Foreskin melanocyte (primary cell): ENCODE measurements at places on chromosomes 13 and 19.

- DNase-seq = no peak
Observed at GRCh38 chr19:10662384-10663251, 8.5 kb downstream of the ILF3 start.

GRCh38 chr13:44028734-44029133 is 149.0 kb downstream of the LACC1 start:
- DNase-seq = no peak

GRCh38 chr13:110337247-110337646 is 30.2 kb downstream of the COL4A2 start:
- no peak for DNase-seq

GRCh38 chr13:67061750-67062149 is 168.4 kb downstream of the PCDH9 start:
- no peak for DNase-seq

GRCh38 chr13:75481176-75482069 is 546 bp downstream of the TBC1D4 start:
- DNase-seq = peak; percentile 28

GRCh38 chr13:107258599-107259187 is 690.8 kb upstream of the ARGLU1 start:
- no peak for DNase-seq

DNA sequence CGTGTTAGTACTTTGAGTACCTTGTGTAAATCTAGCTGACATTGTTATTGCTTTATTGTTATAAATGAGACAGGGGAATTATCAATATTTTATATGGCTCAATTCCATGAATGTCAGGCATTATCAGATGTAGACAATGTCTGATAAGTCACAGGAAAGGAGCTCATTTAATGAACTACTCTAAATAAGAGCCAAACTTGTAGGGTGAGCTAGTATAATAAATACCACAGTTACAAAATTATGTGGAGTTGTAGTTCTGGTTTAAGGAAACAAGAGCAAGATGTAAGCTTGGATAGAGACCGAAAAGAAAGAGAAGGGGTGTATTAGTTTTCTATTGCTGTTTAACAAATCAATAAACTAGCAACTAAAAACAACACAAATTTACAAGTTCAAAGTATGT is 891.8 kb upstream of the SLITRK1 start:
- no peak for DNase-seq

GRCh38 chr19:2488405-2488941 is 12.5 kb downstream of the GADD45B start:
- no peak for DNase-seq

GRCh38 chr19:30375553-30376031 is 3.4 kb downstream of the ZNF536 start:
- no peak for DNase-seq

DNA sequence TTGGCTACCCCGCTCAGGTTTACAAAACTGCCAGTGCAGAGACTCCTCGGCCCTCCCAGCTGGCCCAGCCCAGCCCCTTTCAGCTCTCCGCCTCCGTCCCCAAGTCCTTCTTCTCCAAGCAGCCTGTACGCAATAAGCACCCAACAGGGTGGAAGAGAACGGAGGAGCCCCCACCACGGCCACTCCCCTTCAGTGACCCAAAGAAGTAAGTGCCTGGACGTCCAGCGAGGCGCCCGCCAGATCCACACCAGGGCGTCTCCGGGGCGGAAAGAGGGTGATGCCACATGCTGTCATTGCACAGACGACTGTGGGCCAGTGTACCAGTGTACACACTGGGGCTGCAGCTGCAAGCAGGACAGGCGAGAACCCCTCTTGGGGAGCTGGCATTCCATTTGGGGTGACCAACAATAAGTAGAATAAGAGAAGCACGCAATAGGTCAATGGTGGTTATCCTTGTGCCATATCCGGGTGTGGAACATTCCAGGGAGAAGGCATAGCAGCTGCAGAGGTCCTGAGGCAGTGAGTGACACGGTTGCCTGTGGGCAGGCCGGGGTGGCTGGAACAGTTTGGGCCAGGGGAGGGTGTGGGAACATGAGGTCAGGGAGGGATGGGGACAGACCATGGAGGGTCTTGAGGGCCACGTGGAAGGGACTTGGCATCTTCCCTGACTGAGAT is 41.3 kb downstream of the DPF1 start:
- no peak for DNase-seq

DNA sequence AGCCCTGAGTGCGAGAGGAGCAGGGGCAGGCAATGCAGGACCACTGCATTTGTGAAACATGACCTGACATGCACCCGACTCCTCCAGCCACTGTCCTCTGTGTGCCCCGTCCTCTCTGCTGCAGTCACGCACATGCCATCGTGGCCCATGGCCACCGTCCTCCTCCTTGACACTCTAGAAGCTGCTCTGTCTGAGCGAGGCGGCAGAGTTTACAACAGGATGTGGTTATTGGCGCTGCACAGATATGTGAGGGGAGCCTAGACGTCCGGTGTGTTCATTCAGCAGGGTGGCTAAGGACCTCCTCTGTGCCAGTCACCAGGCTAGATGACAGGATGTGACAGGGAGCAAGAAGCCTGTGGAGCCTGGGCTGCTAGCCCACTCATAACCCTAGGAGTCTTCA is 277.8 kb downstream of the FOXO1 start:
- DNase-seq = peak; percentile 56
